ENCODE measurements at places on chromosomes 1 and 21.

- no peak for DNase-seq
Observed at GRCh38 chr21:46255166-46255565, 26.6 kb upstream of the LSS start.

GRCh38 chr1:62800825-62801306, 16.9 kb downstream of the ATG4C start:
- DNase-seq, result no peak

DNA sequence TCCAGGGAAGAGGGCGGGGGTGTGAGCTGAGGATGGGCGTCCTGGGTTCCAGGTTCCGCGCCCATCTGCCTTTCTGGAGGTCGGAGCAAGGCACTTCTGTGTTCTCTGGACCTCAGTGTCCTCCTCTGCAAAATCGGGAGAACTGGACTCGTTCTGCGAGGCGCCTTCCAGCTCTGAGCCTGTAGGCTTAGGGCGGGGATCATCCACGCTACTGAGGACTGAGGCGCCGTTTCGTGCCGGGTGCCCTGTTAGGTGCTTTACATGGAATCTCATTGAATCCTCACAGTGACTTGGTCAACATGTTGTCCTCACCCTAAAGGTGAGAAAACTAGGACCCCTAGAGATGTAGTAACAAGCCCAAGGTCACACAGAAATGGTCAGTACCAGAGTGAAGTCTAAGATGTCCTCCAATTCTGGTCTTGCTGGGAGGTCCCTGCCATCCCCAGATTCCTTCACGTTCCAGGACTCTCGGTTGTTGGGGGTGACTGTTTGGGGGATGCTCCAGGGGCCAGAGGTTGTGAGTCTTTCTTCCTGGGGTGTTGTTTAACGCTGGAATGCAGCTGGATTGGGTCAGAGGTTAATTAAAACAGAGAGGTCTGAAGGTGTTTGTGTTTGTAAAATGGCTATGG, 677 bp downstream of the PRKAA2 start:
- no peak for DNase-seq

DNA sequence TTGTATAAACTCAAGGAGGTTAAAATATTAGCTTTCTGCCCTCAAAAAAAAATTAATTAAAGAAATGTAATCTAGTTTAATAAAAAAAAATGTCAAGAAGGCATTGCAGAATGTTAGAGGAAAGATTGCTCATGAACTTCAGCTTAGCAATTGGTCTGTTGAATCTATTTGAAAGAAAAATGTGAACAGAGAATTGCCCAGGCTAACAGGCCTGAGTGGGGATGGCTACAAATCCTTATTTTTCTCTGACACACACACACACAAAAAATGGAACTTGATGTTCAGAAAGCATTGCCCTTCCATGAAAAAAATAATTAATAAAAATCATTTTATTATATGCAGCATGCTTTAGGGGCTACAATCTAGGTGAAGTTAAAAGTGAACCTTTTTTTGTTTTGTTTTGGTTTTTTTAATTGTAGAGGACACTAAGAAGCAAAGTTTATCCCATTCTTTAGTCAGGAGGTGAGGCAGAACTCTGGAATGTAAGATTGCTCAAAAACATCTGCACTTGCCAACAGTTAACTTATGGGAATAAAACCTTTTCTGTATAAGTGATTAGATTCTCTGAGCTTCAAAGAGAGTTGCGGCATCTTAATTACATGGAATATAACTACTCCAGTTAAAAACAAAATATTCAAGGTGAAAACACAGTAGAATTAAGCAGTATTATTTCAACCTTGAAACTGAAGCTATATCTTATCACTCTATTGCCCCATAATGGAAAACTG, 658.5 kb upstream of the ADGRL2 start:
- DNase-seq, result no peak

- DNase-seq, result no peak
Observed at GRCh38 chr1:88661951-88662699, 21.9 kb upstream of the PKN2 start.

DNA sequence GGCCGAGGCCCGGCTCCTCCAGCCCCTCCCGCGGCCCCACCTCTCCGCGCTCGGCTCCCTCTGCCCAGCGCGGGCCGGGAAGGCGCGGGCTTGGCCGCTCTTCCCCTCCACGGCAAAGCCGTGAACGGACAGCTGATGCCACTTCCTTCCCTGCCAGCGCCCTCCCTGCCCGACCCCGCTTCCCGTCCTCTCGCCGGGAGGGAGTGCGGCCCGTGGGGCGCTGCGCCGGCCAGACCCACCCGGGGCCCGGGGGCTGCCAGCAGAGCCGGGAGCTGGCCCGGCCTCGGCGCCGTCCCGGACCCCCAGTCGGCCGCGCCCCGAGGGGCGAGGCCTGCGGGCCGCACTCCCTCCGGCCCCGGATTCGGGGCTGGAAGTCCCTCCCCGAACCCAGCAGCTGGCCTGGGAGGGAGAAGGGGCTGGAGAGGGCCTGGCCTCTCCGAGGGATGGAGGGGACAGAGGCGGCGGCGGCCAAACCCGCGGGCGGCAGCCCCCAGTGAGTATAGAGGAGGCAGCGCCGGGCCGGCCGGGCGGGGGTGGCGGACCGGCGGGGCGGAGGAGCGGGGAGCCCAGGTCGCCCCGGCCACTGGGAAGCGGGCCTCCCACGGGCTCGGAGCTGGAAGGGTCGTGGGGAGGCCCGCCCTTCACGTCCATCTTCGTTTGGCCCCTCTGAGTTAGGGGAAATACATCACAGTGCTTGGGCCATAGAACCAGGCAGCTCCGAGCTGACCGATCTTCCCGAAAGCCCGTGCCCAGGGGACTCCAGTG, at the start of gene KIAA1614:
Gene KIAA1614, plus strand, starts transcription at position 97 of the 765 bp plus-strand sequence. Its CDS starts 347 bp downstream, at position 444.
- DNase-seq, result peak; percentile 29

- DNase-seq, result peak; percentile 89
Observed at GRCh38 chr1:50969611-50970508, at the start of gene CDKN2C. Gene CDKN2C (plus strand): TSS chr1:50970245. CDS start chr1:50970369, 124 bp downstream.

DNA sequence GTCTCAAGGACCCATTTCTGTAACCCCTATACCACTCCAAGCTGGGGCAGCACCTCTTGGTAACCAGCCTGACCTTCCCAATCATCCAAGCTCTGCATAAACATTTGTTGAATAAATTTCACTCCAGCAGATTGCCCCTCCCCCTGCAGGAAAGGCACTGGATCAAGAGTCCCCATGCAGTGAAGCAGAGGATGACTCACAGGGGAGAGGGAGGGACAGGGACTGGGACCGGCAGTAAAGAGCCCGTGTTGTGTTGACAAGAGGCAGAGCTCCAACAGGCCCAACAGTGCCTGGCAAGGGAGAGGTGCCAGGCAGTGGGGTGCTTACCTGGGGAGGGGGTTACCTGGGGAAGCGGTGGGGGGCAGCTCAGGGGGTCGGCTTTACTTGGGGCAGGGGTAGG, 32.3 kb downstream of the SLC9A1 start:
- DNase-seq, result peak; percentile 53

DNA sequence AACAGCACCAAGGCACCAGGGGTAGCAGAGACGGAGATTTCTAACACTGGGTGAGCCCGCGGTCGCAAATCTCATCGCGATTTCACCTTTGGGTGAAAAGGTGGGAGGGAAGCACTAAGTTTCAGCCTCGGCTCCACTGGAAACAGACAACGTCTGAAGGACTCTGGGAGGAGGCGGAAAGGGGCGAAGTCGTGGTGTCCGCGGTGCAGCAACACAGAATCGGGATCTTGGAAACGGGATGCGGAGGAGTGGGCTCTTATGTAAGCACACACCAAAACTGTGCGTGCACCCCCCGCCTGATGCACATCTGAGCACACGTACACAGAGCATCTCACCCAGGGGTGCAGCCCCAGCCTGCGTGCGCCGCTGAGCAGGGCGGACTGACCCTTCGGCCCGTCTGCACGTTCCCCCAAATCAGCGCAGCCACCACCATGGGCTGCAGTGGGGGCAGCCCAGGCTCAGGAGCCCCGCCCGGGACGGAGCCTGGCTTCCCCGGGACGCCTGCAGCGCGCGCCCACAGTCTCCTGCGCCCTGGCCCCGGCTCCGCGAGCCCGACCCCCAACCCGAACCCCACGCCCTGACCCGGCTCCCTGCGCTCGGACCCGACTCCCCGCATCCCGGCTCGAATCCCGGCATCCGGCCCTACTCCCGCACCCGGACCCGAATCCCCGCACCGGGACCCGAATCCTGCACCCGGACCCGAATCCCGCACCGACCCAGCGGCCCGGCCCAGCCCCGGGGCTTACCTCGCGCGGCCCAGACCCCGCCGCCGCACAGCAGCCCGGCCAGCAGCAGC, 670 bp downstream of the CLSTN1 start:
- no peak for DNase-seq

DNA sequence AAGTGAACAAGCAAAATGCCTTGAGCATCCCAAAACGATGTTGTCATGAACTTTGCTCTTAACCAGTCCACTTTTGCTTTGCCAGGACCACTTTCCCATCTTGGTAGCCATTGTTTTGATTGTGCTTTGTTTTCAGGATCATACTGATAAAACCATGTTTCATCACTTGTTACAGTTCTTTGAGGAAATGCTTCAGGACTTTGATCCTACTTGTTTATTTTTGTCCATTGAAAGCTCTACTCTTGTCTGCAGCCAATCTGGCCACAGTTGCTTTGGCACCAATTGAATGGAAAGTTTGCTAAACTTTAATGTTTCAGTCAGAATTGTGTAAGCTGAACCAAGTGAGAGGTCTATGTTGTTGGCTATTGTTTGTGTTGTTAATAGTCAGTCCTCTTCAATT, 12.8 kb downstream of the PLPPR4 start:
- DNase-seq, result no peak

DNA sequence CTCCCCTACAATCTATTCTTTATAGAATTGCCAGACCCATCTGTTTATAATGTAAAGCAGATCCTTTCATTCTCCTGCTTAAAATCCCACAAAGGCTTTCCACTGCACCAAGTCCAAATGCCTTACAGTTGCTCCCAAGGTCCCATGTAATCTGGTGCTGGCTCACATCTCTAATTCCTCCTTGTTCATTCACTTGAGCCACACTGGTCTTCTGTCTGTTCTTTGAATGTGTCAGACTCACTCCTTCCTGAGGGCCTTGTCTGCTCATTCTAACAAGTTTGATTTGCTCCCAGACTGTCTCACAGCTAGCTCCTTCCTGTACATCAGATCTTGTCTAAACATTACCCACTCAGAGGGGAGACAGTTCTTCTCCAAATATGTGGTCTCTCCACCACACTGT, 38.9 kb downstream of the ALG14 start:
- DNase-seq, result no peak

DNA sequence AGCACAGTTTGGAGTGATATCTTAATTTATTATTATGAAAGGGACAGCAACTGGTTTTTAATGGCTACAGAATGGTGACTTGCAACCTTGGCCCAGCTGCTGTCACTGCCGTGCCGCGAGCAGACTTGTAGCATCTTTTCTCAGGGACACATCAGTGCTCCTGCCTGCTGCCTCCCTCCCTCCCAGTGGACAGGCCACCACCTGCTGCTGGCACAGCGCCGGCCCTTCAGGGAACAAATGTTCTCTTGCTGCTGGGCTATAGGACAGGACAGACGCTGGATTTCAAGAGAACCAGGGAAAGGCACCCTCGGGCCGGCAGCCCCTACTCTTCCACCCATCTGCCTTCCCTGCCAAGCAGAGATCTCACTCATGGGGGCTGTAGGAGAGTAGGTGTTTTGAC, 413.8 kb upstream of the NFIA start:
- DNase-seq, result no peak

DNA sequence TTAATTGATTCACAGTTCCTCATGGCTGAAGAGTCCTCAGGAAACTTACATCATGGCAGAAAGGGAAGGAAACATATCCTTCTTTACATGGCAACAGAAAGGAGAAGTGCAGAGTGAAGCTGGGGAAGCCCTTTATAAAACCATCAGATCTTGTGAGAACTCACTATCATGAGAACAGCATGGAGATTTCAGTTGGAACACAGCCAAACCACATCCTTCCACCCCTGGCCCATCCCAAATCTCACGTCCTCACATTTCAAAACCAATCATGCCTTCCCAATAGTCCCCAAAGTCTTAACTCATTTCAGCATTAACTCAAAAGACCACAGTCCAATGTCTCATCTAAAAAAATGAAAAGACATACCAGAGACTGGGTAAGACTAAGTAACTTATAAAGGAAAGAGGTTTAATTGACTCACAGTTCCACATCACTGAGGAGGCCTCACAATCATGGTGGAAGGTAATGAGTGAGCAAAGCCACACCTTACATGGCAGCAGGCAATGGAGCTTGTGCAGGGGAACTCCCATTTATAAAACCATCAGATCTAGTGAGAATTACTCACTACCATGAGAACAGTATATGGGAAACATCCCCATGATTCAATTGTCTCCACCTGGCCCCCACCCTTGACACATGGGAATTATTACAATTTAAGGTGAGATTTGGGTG, 105.2 kb downstream of the MRPL39 start:
- no peak for DNase-seq
